NCI-H1105 (cell line): ENCODE measurements at places on chromosomes 2 and 18.
A peak's percentile ranks its signal among the peaks of the same experiment; 100 is the strongest.

GRCh38 chr18:80033181-80034067 is 810 bp upstream of the RBFA start:
- no peak for DNase-seq

GRCh38 chr2:16746833-16747232 is 81.2 kb upstream of the CYRIA start:
- no peak for DNase-seq

GRCh38 chr18:62187543-62188510 is 772 bp downstream of the RELCH start:
- DNase-seq, result no peak

DNA sequence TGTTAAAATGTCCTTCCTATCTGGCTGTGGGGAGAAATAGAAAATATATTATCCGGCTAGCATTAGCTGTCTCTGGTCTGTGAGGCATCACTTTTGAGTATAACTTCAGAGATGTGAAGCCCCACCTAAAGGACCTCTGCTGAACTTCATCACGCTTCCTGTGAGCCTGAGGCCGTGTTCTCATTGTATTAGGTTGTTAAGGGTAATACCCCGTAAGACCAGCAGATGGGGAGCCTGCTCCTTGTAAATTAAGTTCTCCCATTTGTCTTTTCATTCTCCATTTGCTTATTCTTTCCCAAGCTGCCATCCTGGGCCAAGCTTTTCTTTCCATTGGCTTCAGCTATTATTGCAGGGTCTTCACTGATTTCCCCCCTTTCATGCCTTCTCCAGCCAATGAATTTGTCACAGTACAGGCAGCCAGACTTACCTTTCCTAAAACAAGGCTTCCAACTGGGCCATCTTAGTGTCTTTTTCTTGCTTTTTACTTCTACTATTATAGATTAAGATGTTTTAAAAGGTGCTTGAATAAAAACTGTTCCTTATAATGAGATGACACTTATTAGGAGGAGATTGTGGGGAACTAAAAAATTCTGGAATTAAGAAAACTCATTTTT is 12.4 kb downstream of the NIF3L1 start:
- DNase-seq, result peak; percentile 76

- DNase-seq, result no peak
These were observed 61.7 kb downstream of the ACKR3 start for GRCh38 chr2:236631281-236631855.

- DNase-seq, result peak; percentile 41
These were observed 65.4 kb upstream of the HNRNPA3 start for GRCh38 chr2:177147093-177147694.

DNA sequence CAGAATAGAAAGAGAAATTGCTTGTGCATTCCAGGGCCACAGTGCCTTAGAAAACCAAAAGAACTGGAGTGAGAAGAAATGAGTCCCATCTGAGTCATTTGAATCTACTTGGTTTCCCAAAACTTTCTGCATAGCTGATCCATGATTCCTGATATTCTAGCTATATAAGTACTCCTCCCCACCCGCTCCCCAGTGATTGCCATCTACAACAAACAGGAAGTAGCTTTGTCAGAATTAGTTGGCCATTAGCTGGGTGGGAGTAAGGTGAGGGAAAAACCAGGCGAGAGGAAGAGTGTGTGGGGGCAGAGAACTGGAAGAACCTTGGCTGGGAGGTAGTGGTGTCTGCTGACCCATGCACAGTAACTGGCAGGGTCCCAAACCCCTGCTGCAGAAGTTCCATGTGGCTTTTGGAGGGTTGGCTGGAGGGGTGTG is 122.1 kb downstream of the ACAA2 start:
- DNase-seq, result no peak

DNA sequence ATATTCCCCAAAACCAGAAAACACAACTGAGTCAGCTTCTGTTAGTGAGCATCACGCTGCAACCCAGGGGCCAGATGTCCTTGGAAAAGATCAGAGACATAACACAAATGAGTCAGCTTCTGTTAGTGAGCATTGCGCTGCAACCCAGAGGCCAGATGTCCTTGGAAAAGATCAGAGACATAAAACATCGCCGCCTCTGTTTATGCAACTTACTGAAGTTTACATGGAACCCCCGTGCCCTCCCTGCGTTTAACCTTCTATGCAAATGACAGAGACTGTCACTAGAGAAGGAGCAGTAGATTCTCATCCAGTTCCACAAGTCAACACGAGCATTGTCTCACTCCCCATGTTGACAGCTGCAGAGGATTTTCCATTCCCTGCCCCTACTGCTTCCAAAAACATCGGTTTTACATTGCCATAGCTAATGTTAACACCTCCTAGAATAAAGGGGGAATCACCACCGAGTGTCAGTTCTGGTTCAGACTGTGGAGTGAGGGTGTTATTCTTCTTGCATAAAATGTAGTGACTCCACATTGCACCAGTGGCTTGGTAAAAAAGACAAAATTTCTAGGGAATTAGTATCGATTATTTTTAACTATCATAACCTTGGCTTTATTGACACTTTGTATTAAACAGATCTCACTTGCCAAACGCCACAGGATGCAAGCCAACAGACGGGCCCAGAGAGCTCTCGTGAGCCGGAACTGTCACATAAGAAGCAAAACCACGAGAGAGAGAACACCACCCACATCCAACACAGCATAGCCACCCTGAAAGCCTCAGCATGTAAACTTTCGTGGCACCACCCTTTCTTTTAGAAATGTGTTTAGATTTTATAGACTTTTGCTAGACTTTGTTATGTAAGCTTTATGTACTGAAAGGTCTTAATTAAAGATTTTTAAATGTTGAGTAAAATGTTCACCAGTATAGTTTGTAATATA is 87.7 kb downstream of the SH3YL1 start:
- DNase-seq, result no peak

GRCh38 chr18:3885209-3885792 is 435.3 kb downstream of the TGIF1 start:
- no peak for DNase-seq

- no peak for DNase-seq
These were observed 134.4 kb downstream of the COL4A4 start for GRCh38 chr2:227029426-227030105.

- no peak for DNase-seq
These were observed 47.4 kb downstream of the TSPYL6 start for GRCh38 chr2:54208364-54209240.

GRCh38 chr2:55180374-55180773 is 51.7 kb downstream of the CLHC1 start:
- DNase-seq, result no peak

DNA sequence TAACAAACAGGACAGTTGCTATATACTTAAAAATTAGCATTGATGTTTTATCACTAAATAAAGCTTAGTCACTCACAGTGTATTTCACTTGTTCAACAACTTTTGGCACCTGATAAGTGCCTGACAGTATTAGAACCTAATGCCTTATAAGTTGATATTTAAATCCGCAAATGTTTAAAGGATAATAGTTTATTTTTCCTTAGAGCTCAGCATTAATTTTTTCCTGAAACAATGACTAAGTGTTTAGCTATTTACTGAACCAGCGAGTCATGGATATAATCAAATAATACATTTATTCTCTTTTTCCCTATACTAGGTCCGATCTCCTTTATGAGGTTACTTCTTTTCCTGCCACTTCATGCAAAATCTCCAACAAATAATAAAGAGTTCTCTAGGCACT is 146.0 kb upstream of the PGAP1 start:
- DNase-seq, result no peak

GRCh38 chr2:186575302-186575701 is 14.6 kb upstream of the ITGAV start:
- DNase-seq, result no peak

DNA sequence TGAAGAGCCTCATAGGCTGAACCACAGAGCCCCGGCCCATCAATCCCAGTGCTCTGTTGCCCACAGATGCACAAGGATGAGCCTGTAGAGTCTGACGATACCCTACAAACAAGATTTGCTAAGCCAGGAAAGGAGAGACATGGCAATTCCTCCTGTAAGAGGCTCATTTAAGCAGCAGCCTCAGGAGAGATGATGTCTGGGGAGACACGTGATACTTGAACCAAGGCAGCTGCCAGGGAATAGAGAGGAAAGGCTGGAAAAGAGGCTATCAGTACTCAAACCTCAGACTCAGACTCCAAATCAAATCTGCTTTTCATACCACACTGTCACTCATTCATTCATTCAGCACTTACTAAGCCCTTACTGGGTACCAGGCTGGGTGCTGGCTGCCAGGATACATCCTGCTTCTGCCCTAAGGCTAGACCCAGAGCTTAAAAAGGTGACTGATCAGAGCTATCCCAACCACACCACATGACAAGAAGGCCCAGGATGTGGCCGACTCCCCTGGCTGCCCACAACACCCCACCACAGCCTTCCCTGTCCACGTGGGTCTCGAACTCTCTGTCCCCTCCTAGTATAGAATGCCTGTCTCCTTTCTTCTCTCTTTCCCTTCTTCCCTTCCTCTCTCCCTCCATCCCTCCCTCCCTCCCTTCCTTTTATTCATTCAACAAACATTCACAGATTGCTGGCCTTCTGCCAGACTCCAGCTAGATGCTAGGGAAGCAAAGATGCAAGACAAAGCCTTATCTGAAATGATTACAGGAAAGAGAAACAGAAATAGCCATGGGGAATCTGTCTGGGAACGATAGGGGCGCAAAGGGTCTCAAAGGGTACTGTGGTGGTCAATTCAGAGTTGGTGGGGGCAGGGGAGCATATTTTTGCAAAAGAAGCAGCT is 23.4 kb upstream of the KCNK3 start:
- DNase-seq, result no peak

GRCh38 chr2:36963106-36963505 is 3.2 kb downstream of the STRN start:
- no peak for DNase-seq

DNA sequence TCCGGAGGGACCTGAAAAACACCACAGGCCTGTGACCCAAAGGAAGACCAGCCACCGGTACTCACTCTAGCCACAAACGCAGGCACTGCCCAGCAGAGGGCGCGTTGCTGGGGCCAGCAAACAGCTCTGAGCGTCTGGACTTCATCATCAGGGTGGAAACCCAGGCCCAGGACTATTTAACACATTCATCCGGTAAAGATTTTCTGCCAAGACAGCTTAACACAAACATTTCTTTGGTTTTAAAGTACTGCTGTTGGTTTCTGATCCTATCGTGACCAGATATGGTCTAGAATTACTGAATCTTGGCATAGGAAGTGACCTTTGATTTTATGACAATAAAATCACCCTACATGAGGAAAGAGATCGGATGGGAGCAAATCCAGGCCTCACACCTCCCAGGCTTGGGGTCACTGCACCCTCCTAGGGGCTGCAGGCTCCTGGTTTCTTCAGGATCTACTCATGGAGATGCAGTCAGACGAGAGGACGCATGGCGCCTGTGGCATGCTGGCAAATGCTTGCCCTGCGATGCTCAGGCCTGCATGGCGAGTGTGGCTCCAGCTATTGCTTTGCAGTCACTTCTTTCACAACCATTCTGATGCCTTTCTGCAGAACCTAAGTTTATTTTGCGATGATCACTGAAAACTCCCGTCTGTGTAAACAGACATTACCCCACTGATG is 130.4 kb downstream of the COL4A4 start:
- DNase-seq, result no peak

DNA sequence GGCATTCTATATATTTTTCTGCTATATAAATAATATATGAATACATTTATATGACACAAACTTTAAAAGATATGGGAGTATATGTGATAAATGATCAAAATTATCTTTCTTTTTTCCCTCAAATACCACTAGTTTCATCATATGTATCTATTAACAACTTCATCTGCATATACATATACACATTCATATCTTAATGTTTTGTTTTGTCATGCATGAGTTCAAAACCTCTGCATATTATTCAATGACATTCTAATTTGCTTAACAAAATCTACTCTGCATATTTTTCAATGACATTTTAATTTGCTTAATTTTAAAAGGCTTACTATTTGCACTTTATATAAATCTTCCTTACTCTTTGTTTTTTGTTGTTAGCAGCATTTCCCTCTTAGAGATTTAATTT is 276.2 kb downstream of the PIK3C3 start:
- DNase-seq, result no peak

- no peak for DNase-seq
These were observed 22.5 kb upstream of the RMND5A start for GRCh38 chr2:86697551-86698104.

DNA sequence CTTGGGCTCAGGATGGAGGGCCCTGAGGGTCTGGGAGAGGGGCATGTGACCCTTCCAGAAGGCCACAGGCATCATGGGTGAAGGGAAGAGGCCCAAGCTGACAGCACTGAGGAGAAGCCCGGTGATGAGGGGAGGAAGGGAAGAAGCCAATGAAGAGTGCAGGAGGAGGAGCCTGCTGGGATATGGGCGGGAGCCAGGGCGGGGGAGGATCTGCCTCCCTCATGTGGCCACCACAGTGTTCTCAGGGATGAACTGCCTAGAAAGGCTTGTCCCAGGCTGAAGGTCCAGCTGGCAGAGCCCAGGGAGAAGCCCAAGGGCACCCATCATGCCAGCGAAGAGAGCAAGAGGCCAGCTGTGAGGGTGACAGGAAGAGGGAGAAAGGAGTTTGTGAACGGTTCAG is 24.6 kb upstream of the PLB1 start:
- no peak for DNase-seq

DNA sequence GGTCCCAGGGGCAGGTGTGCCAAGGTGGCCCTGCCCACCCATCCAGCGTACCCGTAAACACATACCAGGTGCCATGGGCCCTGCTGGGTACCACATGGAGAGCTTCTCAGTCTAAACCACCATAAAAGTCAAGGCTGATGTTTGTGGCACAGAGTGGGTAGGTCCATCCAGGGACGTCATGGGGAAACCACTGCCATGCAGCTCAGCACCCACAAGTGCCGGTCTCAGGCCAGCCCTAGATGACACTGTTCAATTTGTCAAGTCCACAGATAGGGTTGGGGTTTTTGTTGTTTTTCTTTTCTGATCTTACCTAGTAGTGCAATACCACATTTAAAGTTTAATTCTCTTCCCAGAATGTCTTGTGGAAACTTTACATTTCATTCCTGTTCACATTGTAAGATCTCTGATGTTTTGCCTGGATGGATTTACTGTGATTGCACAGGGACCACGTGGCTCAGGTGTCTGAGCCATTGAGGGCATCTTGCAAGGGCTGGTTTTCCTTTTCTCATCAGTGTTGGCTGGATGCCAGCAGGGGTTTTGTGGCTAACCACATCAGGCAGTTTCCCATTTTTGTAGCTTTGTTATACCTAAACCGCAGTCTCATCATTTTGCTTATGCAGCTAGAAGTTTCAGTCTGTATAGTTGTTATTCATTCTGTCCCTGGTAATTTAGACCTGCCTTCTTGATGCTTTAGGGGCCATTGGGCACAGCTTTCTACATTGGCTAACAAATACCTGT is 64.7 kb downstream of the STK25 start:
- DNase-seq, result peak; percentile 1

GRCh38 chr2:95009412-95009811 is 16.1 kb upstream of the MAL start:
- DNase-seq, result no peak

DNA sequence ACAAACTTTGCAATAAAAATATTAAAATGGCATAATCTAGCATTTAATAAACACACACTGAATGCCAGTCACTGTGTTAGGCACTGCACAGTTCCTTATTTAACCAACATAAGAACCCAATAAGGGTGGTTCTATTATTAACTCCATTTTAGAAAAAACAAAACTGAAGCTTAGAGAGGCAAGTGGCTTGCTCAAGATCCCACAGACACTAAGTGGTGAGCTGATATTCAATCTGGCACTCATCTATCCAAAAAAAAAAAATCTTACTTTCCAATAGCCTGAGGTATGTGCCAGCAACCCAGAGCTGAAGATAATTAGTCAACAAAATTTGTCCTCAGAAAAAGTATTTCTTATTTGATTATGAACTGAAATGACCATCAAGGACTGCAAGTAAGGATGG is 799 bp downstream of the CYTIP start:
- no peak for DNase-seq
